Suprapubic skin (tissue), 4 donors: ENCODE measurements at places on chromosomes 12 and 14.

GRCh38 chr14:61147831-61148549 is 133.1 kb downstream of the TMEM30B start:
- no peak for DNase-seq

DNA sequence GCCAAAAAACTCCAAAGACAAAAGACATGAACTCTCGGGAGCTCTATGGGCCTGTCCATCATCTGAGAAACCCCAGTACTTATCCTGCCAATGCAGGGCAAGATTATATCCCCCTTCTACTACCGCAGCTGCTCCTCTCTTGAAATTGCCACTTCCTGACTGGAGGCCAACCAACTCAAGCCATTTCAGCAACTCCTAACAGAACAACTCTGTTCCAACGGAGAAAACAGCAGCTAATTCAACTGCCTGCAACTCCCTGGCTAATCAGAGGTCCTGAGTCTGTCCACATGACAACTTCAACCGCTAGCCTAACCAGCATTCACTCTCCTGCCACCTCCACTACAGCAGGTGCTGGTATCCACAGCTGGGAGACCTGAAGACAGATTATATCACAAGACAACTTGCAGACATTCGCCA is 24.1 kb downstream of the CEP83 start:
- no peak for DNase-seq

DNA sequence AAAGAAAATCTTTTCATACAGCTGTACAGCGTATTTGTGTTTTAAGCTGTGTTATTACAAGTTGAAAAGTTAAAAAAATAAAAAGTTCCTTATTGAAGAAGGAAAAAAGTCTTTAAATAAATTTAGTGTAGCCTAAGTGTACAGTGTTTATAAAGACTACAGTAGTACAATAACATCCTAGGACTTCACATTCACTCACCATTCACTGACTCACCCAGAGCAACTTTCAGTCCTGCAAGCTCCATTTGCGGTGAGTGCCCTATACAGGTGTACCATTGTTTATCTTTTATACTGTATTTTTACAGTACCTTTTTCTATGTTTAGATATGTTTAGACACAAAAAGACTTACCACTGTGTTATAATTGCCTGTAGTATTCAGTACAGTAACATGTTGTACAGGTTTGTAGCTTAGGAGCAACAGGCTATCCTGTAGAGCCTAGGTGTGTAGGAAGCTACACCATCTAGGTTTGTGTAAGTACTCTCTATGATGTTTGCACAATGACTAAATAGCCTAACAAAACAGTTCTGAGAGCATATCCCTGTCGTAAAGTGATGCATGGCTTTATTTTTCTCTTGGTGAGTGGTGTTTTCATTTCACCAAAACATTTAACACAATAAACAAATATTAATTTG is 275.2 kb downstream of the DACT1 start:
- no peak for DNase-seq

- no peak for DNase-seq
Observed at GRCh38 chr14:68961781-68962584, 17.1 kb downstream of the ACTN1 start.

DNA sequence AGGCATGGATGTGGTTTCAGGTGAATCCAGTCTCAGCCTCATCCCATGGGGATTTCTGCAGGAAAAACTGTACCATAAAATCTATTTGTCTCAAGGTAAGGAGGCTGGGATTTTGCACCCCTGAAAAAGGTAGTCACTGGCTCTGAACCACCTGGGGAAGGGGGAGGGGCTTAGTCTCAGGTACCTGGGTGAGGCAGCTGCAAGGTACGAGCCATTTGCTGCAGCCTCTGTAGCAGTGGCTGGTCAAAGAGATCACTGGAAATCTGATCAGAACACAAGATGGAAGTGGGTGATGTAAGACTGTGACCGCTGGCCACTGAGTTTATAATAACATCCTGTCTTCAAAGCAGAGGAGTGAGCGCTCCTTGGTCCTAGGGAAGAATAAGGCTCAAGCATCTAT is 209.9 kb upstream of the NOS1 start:
- DNase-seq: no peak

- DNase-seq: no peak
Observed at GRCh38 chr12:124412646-124413015, 117.7 kb downstream of the RFLNA start.

GRCh38 chr14:101132588-101132987 is 229.1 kb upstream of the RTL1 start:
- DNase-seq: no peak

- peak; percentile 70 for DNase-seq
Observed at GRCh38 chr14:105069871-105070759, 4.9 kb upstream of the GPR132 start.

DNA sequence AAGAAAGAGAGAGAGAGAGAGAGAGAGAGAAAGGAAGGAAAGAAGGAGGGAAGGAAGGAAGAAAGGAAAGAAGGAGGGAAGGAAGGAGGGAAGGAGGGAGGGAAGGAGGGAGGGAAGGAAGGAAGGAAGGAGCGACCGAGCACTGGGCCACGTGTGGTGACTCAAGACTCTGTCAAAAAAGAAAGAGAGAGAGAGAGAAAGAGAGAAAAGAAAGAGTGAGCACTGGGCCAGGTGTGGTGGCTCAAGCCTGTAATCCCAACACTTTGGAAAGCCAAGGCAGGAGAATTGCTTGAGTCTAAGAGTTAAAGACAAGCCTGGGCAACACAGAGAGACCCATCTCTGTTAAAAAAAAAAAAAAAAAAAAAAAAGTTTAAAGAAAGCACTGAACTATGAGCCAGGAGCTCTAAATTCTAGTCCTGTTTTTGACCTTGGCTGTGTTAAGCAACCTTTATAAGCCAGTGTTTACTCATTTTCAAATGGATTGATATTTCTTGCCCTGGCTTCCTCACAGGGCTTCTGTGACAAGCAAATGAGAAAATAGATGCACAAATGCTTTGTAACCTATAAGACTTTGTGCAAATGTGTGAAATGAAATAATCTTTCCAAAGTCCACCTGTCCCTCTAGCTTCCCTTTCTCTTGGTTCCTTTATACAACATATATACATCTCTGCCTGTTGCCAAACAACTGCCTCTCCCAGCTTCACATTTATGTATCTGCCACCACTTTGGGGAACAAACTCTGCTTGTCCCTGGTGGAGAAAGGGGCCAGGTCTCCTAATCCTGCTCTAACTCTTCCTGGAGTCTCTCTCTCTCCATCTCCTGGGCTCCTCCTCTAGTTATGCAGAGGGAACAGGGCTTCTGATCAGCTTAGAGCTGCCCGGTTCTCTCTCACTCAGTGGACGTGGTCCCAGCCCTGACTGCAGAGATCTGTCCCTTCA is 16.1 kb upstream of the PLEKHG6 start:
- DNase-seq: no peak

- DNase-seq: no peak
Observed at GRCh38 chr12:98955284-98955683, 310.2 kb downstream of the APAF1 start.

GRCh38 chr12:6982532-6982931 is 11.8 kb downstream of the EMG1 start:
- DNase-seq: no peak

DNA sequence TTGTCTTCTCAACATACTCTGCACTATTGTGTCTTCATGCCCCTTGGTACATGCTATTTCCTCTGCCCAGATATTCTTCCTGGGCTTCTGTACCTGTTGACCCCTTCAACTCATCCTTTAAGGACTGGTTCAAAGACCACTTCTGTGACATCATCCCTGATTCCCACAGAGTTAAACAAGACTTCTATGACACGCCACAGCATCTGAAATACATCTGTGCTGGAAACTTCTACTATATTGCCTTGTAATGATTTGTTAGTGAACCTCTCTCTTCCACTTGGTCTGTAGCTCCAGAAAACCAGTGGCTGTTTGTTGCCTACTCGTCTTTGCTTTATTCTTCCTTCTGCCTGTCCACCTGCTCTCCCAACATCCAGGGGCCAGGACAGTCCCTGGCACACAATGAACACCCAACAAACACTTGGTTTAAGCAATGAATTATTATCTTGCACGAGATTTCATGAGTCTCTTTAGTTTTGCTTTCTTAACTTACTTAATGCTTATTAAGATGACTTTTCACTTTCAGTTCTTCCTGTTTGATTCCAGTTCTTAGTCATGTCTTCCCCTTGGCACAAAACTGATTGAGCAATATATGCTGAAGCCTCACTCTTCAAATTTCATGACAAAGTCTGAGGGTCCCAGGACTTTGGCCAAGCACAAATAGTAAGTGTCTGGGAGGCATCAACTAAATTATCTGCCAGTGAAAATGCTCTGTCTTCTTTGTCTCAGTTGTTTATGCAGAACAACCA is 485.9 kb downstream of the APAF1 start:
- DNase-seq: no peak

DNA sequence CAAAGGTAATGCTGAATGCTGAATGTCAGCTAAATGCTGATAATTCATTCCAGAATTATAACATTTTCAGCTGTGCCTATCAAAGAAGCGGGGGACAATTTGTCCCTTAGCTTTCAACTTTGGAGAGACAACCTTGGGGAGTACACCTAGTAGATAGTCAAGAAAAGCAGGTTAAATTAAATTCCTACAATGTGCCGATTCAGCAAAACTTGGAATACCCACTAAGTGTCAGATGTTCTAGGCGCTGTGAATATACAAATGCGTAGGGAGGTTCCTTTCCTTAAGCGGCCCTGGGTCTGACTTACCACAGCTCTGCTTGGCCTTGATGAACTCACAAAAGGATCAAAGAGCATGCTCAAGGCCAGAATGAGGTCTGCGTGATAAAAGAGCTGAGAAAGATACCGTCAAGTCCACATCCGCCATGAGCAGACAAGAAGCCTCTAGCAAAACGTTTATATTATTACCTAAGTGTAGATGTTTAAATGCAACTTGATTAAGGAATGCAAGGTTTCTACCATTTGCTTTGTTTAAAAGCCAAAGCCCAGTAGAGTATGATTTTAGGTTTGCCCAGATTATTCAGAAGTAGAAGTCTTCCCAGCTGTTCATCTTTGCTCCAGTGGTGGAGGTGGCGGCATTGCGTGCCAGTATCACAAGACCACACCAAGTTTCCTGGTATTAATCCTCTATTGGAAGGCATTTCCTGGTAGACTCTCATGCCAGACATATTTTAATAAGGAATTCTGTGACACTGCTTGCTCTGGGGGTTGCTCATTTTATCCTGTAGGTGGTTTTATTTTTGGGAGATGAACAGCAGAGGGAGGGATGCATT is 368.6 kb downstream of the DPF3 start:
- DNase-seq: no peak

- no peak for DNase-seq
Observed at GRCh38 chr14:37143475-37143874, 28.9 kb downstream of the SLC25A21 start.

DNA sequence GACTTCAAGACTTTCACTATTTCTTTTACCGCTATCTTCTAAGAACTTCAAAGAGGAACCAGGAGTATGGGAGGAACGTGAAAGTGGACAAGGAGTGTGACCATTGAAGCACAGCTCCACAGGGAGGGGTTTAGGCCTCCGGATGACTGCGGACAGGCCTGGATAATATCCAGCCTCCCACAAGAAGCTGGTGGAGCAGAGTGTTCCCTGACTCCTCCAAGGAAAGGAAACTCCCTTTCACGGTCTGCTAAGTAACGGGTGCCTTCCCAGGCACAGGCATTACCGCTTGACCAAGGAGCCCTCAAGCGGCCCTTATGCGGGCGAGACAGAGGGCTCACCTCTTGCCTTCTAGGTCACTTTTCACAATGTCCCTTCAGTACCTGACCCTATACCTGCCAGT is 267.0 kb downstream of the RPL10L start:
- no peak for DNase-seq

DNA sequence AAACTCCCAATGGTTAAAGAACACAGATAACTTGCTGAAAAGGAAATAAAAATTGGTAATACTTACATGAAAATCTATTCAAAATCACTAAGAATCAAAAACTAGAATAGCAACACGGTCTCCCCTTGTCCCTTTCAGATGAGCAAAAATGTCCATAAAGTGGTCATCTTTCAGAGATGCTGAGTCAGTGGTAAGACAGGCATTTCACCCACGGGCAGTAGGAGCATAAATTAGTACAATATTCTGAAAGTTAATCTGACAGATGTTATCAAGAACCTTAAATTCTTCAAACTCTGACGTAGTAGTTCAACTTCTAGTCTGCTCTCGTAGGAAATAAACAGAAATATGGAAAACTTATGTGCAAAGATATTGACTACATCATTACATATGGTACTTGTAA is 33.1 kb upstream of the GNPNAT1 start:
- no peak for DNase-seq

DNA sequence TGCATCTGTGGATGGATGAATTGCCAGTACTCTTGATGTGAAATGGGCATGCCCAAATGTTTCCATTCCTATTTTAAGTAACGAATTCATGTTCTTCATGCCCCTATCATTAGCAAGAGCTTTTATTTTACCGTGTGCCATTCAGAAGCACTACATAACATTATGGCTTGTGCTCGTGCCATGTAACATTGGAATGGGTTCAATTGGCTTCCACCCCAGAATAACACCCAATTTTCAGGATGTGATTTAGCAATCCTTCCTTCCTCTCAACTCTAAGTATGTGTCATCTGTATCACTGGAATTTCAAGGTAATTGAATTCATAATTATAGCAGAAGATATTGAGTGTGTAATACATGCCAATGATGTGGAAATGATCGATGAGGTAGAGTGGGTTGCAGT is 145.8 kb upstream of the TMPO start:
- no peak for DNase-seq

DNA sequence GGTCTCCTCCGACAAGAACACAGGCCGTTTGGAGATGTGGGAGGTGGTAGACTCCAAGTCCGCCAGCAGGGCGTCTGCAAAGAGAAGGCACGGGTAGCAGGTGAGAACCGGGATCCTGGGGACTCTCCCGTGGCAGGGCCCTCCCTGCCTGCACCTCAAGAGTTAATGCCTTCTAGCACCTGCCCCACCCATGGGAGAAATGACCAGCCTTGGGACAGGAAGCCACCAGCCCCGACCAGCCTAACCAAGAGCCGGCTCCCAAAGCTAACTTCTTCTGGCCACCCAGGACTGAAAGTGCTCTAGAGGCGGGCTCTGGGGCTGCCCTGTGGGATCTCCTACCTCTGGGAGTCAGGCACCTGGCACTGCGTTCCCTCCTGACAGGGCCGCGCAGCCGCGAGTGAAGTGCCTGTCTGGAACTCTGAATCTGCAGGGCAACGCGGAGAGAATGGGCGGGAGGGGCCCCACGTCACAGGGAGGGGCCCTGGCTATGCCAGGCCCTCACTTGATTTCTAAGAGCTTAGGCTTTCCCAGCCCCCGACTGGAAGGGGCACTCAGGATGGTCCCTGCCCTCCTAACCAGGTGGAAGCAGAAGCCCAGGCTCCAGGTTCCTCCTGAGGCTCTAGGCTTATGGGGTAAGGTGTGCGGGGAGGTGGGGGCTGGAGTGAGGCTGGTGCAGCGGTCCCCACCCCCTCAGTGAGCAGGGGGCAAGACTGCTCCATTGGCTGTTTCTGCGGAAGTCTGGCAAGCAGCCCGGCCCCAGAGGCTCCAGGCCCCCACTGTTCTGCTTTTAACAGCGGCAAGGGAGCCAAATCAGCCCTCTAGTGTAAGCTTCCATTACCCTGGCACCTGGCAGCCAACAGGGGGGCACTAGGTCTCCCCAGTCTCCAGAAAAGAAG is 23.6 kb upstream of the RPLP0 start:
- peak; percentile 80 for DNase-seq

GRCh38 chr12:51484119-51484518 is 59.5 kb downstream of the SLC4A8 start:
- DNase-seq: no peak

- DNase-seq: no peak
Observed at GRCh38 chr12:65925626-65926025, 101.3 kb downstream of the HMGA2 start.
